Omental fat pad (tissue), 4 donors: ENCODE measurements at places on chromosomes 6 and 20. TPM values are rescaled to one million over a fixed set of nuclear protein-coding genes. Genes with fewer than 3 reads are reported as not detected.

DPPA5 gene
- not detected for total RNA-seq

BPIFB1 gene
- total RNA-seq, result not detected

C20orf202 gene
- total RNA-seq, result not detected

DNA sequence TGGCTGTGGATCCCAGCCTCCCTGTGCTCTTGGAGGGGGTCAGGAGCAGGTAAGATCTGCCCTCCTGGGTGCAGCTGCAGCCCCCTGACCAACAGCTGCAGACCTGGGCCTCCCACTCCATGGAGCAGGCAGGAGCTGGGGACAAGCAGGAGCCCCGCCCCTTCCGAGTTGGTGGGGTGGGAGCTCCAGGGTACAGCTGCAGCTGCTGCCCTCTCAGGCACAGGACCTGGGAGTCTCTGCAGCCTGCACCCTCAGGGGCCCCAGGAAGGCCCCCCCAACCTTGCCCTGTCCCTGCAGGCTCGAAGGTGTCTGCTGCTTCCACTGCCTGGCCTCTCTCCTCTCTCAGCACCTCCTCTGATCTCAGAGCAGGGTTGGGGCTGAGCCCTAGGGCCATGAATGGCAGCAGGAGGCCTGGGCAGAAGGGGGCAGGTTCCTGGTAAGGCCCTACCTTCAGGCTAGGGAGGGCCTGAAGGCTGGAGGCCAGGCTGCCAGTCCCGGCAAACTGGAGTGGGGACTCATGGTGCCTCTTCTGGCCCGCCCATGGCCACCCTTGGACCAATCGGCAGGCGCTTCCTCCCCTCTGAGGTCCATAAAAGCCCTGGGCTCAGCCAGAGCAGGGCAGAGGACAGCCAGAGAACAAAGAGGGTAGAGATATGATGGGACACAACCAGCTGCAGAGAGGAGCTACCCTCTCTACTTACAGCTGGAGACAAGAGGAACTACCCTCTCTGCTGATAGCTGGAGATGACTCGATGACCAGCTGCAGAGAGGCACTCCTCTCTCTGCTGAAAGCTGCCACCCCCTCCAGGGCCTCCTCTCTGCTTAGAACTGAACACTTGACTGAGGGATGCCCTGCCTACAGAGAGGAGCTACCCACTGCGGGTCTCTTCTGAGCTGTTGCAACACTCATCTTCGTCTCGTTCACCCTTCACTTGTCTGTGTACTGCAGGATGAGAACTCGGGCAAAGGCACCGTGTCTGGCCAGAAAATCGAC, 7.8 kb upstream of the PACSIN1 start:
- DNase-seq, result no peak

DNA sequence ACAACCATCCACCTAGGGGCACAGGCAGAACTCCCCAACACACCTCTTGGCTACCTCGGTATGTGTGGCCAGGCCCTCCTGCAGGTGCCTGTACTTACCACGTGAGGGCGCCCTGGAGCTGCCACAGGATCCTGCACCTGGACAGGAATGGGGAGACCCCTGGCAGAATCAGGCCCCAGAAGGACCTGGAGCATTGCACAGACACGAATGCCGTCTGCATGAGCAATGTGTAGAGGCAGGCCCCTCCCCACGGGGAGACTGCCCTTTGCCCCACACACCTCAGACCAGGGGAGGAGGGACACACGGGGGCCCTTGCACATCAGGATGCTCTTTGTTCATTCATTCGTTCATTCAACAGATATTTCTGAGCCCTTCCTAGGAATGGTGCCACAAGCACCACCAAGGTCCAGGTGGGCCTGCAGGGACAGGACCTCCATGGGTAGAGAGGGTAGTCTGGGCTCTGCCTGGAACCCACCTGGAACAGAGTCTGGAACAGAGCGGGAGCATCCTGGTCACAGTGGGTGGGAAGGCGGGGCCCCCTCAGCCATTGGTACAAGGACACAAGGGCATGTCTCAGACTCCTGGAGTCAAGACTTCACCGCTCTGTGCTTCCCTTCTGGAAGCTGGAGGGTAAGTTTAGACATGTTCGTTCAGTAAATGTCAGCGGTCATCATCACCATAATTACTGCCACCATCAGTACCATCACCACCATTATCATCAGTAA, 32.3 kb downstream of the YTHDF1 start:
- no peak for DNase-seq

- DNase-seq, result no peak
Measured at GRCh38 chr6:2820415-2820814, 21.2 kb downstream of the SERPINB1 start.

- DNase-seq, result no peak
Measured at GRCh38 chr20:38452880-38453624, 17.9 kb upstream of the SNHG17 start.

DNA sequence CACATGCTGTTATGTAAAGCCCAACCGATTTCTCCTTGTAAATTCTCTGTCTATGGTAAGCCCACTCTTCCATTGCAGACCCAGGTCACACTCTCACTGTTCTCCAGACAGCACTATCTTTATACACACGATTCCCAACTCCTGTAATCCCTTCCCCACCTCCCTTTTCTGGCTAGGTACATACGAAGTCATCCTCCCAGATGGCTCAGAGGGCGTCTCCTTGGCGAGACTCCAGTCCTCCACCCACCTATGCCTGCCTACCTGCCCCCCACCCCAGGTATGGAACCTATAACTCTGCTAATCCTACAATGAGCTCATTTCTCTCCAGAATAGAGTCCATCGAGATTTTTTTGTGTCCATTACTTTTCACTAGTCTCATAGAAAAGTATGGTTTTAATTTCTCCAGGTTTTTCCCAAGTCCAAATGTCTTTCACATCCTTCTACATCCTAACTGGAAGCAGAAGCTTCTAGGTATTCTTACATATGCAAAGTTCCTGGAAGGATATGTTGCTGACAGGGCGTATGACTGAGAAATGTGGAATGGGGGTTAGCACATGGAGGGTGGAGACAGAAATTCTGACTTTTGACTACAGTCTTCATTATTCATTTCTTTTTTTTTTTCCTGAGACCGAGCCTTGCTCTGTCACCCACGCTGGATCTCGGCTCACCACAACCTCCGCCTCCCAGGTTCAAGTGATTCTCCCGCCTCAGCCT, 22.8 kb downstream of the SCML4 start:
- DNase-seq, result no peak

GRCh38 chr6:22896696-22897095, 327.3 kb downstream of the HDGFL1 start:
- DNase-seq, result no peak

GRCh38 chr6:168007592-168008338, 10.3 kb downstream of the KIF25 start:
- DNase-seq, result no peak

DNA sequence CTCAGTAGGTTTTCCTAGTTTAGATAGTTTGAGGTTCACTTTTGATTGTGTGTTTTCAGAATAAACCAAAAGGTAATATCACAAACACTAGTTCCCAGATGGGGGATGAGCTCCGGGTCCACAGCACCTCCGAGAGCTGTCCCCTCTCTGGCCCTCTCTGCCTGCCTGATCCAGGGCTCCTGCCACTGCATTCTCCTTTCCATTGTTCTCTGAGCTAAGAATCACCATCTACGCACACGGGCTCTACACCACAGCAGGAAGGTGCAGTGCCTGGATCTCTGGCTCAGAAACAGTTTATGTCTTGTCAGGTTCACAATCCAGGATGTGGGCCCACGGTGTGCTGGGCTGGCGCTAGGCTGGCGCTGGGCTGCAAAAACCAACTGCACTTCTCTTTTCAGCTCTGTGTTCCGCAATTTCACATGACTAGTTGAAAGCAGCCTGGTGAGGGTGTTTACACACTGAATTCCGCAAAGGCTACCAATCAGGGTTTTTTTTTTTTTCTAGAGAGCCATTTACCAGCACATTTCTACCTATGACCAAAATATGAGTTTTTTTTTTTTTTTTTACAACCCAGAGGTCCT, 167.5 kb downstream of the SOD2 start:
- no peak for DNase-seq

- no peak for DNase-seq
Measured at GRCh38 chr6:8499540-8499939, 64.2 kb upstream of the SLC35B3 start.

DNA sequence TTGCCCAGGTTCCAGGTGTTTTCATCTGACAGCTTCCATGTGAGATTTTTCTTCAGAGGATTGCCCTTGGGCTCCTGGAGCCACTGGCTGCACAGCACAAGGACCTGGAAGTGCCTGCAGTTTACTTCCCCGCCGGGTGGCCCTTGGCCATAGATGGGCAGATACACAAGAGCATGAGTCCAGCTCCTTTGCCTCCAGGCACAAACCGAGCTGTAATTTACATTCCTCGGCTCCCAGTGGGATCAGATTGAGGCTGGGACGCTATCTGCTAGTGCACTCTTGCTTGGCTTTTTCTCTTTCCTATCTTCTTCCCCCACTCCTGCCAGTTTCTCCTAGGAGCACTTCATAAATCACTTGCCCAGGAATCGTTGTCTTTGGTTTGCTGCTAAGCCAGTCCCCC, 85.4 kb upstream of the RALY start:
- DNase-seq, result no peak

DNA sequence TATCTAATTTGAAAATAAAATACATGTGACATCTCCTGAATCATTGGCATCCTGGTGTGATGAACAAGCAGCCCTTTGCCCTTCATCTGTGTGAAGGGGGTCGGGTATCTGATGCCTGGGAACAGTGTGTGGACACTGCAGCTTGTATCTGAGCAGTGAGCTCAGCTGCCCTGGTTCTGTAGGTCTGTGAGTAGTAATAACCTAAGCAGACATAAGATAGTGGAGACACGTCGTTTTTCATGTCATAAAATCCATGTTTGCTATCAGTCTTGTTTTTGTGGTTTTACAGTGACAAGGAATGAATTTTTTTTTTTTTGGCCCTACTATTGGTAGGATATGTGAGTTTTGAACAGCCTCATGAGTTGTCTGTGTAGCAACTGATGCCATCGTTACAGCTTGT, 133.0 kb downstream of the JARID2 start:
- DNase-seq, result no peak
